ENCODE measurements at places on chromosomes 12 and 14.

DNA sequence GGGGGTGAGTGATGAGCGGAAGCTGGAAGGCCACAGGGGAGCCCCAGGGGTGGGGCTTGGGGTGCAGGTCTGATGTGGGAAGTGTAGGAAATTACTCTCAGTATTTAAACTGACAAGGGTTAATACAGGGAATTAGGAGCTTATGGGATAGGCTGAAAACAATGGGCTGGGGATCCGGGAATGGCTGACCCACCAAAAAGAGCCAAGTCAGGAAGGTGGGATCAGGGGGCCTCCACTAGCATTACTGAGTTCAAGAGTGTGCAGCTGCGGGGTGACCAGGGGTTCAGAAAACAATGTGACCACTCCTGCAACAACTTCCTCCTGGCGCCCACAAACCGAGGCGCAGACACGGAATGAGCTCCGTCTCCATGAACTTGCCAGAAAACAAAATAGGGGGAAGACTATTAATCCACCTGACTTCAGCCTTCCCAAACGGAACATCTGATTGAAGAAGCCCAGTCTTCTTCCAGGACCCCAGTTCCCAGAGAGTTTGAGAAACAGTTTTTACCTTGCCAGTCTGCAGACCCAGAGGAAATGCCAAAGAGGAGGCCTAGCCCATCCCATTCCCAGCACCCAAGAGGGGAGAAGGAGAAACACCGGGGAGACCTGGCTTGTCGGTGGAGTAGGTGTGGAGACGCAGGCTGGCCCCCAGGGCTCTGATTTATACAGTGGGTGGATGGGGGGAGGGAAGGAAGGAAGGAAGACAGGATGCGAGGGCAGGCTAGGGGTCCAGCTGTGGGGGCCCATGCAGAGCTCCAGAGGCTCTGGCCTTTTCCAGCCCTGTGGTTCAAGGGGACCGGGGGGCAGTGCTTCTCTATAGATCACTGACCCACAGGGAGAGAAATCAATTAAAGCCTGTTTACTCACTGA, 16.5 kb upstream of the YY1 start:
- no peak for DNase-seq

- no peak for DNase-seq
Measured at GRCh38 chr12:5739917-5740316, 205.1 kb downstream of the ANO2 start.

- no peak for DNase-seq
Measured at GRCh38 chr12:90292183-90292582, 583.5 kb upstream of the ATP2B1 start.

- DNase-seq: no peak
Measured at GRCh38 chr14:69081271-69081670, 71.6 kb downstream of the DCAF5 start.

GRCh38 chr12:16163146-16163545, 114.3 kb downstream of the SLC15A5 start:
- no peak for DNase-seq

- no peak for DNase-seq
Measured at GRCh38 chr14:75191100-75191499, 14.7 kb upstream of the TMED10 start.

- DNase-seq: peak; percentile 13
Measured at GRCh38 chr12:124713436-124714082, 146.1 kb upstream of the NCOR2 start.

- DNase-seq: no peak
Measured at GRCh38 chr14:104443391-104444158, 136.0 kb upstream of the C14orf180 start.

- no peak for DNase-seq
Measured at GRCh38 chr12:41509271-41510055, 321.3 kb downstream of the PDZRN4 start.

GRCh38 chr14:91368776-91369416, 48.7 kb downstream of the CCDC88C start:
- DNase-seq: no peak

- peak; percentile 22 for DNase-seq
Measured at GRCh38 chr14:105203057-105203531, 22.0 kb upstream of the NUDT14 start.

DNA sequence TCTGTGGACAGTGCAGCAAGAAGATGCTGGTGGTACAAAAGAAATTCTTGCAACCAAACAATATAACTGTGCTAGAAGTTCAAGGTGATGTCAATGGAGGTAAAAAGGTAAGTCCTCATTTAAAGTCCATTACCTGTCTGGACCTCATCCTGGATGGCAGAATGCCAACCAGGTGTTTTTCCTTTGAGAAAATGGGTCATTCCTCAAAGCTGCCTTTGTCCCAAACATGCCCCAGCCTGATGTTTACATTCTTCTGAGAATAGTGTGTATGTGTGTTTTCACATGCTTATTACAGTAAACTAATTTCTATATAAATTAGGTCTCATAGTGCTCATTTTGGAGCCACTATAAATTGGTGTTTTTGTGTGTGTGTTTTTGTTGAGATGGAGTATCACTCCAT, 24.9 kb downstream of the ACTR6 start:
- no peak for DNase-seq
